ENCODE measurements at places on chromosomes 11 and 22.

GRCh38 chr11:48538991-48539390, 50.4 kb downstream of the OR4A47 start:
- no peak for DNase-seq

DNA sequence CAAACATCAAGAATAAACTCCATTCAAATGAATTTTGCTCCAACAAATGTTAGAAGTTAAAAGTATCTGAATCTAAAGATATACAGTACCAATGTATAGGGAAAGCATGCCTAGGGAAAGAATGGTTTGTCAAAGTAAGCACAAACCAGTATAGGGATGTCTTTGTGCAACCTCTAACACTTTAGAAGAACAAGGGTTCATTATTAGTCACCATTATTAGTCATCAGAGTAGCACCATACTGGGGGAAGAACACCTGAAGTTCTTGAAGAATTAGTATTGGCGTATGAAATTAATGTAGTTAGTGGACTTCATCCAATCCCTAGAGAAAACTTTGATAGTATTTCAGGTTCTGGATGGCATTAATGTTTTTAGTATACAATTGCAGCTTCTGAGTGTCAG, 943.7 kb downstream of the METTL15 start:
- no peak for DNase-seq

GRCh38 chr11:19785265-19785664, 72.6 kb downstream of the NAV2 start:
- DNase-seq = no peak

GRCh38 chr22:26780521-26780920, 123.1 kb downstream of the MIAT start:
- DNase-seq = no peak

DNA sequence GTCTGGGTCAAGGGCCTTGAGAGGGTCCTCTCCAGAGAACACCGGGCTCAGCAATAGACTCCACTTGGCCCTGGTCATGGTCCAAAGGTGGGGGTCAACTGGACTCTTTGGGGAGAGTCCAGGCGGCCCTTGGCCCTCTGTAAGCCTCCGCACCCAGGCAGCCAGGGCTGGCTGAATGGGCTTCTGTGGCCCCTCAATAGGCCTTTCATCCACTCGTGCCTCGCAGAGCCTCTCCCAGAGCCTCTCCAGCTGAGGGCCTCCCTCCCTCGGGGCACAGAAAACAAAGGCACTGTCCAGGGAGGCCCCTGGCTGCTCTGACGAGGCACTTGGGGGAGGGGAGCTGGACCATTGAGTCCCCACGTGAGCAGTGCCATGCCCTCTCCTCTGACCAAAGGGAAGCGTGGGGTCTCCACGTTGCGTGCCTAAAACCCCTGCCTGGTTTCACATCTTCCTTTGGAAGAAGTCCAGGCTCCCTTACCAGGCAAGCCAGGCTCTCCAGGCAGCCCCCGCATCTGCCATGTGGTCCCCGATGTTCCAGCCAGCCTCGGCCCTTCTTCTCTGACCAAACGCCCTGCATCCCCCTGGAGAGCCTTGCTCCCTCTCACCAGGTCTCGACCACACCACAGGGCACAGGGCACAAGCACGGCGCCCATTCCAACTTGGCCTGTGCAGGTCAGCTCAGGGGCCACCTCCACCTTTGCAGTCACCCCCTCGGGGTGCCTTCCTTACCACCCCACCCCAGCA, 15.5 kb downstream of the KIAA0930 start:
- no peak for DNase-seq

DNA sequence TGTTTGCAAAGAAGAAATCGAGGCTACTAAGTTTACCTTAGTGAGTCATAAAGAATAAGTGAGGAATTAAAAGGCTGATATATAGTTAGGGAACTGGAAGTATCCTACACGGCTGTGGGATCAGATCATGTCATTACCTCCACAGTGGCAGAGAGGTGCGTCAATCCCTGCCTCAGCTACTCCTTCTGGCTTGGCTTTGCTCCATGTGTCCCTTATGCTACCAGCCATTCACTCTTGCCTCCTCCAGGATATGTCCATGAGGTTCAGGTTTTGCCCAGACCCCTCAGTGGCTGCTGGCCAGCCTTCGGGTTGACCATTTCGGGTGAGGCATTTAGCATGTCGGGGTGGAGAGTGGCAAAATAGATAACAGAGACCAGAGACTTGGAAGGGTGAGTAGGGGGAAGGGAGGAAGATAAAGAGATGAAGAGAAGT, 153.4 kb downstream of the LDLRAD3 start:
- no peak for DNase-seq

DNA sequence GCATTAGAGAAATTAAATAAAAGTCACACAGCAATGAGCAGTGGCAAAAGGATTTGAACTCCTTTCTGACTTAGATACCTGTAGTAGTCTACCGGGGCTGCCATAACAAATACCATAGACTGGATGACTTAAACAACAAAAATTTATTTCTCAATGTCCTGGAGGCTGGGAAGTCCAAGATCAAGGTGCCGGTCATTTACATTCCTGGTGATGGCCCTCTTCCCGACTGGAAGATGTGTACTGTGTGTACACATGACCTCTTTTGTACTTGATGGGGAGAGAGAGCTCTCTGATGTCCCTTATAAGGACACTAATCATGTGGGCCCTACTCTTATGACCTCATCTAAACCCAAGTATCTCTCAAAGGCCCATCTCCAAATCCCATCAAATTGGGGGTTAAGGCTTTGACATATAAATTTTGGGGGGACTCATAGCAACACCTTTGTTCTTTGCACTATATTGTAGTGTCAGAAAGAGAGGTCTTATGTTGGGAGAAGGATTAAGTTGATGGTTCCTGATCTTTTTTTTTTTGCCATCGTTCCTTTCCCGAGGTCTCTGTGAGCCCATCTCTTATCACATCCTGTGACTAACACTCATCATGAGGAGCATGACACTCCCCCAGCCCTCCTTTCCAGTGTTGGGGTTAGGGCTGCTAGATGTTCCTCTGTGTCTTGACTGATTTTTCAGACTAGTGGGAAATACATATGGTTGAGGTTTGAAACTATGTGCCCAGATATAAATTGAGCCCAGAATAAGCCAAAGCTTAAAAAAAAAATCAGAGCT, 104.3 kb downstream of the TRAF6 start:
- no peak for DNase-seq

- no peak for DNase-seq
These were observed 60.4 kb downstream of the MCHR1 start for GRCh38 chr22:40739721-40740120.

GRCh38 chr11:131661132-131661531, 290.7 kb downstream of the NTM start:
- DNase-seq = no peak

DNA sequence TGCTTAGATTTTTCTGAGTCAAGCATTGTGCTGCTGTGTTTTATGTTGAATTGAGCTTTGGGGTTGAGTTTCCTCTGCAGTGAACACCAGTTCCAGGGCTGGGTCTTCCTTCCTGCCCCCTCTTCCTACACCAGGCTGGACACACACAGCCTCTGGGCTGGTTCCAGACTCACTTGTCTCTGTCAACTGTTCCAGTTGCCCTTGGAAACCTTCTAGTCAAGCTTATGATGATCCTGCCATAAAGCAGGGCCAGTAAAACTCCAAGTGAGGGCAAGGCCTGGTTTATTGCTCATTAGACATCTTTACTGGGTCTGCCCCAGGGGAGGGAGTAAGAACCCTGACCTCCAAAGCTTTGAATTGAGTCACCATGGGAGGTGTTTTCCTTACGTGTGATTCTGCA, 61.1 kb downstream of the KIAA1671 start:
- DNase-seq = no peak

- DNase-seq = no peak
These were observed 80.4 kb downstream of the TRMU start for GRCh38 chr22:46415776-46416519.

GRCh38 chr22:35900483-35901168, 128.0 kb downstream of the RBFOX2 start:
- DNase-seq = no peak

DNA sequence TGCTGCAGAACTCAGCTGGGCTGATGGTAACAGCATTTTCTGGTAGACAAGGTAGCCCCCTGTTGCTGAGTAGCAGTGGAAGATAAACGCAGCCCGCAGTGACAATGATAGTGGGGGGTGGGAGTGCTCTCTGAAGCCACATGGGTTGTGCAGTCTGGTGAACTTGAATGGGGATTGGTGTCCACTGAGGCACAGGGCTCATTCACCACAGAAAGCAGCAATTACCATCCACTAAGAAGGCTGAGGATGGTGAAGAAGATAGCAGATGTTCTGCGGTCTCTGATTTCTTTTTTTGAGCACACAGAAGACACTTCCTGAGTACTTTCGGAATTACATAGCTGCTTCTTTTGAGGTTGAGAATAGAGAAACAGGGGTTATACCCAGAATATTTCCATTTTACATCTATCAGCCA, 150.3 kb downstream of the LRRC4C start:
- no peak for DNase-seq

DNA sequence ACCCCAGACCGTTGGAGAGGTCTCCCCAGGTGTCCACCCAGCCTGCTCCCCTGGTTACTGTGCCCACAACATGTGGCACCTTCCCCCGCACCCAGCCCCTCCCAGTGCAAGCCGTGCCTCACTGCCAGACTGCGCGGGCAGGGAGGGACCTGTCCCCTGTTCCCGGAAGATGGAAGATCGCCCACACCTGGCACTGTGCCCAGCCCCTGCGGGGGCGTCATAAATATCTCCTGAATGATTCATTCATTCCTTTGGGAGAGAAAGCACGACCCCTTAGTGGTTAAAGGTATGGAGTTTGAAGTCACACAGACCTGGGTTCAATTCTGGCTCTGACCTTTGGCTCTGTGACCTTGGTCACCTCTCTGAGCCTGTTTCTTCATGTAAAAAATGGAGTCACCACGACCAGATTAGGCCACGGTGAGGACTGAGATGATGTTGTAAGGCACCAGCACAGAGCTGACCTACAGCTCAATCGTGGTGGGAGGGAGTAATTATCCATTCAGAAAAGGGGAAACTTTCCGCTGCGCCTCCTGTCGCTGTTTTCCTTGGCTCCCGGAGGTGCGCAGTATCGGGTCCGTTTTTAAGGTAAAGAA, 497 bp upstream of the SYT12 start:
- DNase-seq = no peak

DNA sequence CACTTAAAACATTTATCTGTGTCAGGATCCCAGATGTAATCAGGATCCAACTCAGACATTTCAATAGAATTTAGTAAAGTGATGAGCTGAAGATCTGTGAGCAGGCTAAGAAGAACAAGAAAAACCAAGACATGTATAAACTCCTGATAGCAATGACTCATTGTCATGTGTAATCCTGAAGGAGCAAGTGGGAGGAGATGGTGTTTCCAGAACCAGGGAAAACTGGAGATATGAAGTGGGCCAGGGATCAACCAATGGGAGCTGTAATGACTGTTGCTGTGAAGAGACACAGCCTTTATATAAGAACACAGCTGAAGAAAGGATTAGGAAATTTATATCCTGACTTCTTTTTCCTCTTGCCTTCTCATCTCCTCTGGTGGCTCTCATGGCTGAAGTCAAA, 682.5 kb upstream of the ARHGAP42 start:
- no peak for DNase-seq

- no peak for DNase-seq
These were observed 325.8 kb downstream of the C11orf87 start for GRCh38 chr11:109747839-109748238.

DNA sequence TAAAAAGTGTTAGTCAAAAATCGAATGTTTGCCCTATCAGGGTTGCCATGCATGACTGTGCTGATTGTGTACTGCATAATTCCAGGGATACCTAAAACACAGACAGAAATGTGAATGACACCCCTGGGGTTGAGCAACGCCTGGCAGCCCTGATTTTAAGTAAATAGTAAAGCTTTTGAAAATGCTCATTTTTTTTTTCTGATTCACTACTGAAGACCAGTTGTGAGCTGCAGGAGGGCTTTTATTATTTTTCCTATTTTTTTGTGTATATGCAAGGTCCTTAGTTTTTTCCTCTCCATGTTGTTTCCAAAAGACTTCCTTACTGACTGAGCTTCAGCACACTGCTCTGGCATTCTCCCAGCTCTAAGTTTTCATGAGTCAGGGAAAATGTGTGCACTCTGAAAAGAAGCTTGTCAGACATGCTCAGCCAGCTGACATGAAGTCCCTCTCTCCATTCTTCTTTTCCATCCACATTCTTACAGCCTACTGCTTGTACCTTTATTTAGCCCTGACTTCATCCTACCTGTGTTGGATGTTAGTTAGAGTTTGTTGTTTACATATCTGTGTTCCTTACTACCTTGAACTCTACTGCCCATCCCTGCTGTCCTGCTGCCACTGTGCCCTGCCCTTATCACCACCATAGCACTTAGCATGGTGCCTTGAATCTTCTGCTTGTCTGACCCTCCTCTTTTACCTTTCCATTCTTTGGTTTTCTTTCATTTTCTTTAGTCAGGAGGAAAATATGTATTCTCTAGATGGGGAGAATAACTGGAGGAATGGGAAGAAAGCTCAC, 79.5 kb downstream of the HORMAD2 start:
- DNase-seq = no peak

GRCh38 chr11:64347193-64347867, 7.3 kb downstream of the CCDC88B start:
- no peak for DNase-seq

DNA sequence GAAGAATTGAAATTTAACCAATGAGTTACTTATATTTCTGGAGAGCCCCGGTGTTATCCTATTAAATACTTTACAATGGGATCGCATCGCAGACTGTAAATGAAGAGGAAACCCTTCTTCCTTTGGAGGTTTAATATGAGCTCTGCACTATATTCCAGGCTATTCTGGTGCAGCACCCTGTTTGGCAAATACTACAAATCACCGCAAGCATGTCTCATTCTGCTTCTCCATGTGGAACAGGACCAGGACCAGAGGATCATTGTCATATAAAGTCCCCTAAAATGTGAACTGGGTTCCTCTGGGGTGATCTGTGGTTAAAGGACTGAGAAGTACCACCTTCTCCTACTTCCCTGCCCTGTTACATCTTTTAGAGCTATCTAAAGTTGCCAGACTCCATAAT, 703.7 kb downstream of the DLG2 start:
- DNase-seq = no peak

DNA sequence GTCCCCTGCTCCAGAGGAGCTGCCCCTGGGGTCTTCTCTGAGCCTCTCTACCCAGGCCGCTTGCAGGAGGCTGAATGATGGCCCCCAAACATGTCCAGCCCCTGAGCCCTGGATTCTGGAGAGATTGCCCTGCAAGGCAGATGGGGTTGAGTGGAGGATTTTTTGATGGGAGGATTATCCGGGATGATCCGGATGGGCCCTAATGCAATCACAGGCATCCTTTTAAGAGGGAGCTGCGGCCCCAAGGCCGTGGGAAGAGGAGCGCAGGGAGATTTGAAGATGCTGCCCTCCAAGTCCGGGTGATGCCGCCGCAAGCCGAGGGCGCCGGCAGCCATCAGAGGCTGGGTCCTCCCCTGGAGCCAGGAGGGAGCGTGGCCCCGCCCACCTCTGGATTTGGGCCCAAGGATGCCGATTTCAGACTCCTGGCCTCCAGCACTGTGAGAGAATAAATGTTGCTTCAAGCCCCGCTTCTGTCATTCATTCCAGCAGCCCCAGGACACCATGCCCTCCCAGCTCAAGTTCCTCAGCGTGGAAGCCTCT, 66.0 kb downstream of the WNT7B start:
- DNase-seq = no peak
